ENCODE measurements at places on chromosomes 4 and X.

DNA sequence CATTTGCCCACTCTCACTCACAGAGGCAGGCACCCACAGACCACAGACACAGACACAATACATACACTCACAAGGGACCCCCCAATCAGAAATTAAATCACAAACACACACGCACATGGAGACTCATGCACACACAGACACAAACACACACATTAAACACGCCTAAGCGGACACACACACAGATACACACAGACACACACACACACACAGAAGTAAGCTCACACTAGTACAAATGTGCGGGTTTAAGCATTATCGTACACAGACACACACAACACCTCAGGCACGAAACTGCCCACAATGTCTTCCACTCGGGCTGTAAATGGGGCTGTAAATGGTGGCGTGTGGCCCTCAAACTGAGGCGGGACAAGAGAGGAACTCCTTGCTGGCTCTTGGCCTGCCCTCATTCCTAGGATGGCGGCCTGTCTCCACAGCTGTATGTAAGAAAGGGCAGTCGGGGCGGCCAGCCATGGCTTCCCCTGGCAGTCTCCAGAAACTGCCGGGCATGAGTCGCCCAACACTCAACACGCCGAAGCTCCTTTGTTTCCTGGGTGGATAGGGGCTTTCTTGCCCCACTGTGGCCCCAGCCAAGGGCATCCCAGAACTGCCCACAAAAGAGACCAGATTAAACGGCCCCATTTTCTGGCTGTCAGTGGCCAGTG lies 53.9 kb downstream of the NBDY start:
- DNase-seq: no peak

GRCh38 chr4:81135501-81135900 lies 79.5 kb downstream of the PRKG2 start:
- DNase-seq: no peak

DNA sequence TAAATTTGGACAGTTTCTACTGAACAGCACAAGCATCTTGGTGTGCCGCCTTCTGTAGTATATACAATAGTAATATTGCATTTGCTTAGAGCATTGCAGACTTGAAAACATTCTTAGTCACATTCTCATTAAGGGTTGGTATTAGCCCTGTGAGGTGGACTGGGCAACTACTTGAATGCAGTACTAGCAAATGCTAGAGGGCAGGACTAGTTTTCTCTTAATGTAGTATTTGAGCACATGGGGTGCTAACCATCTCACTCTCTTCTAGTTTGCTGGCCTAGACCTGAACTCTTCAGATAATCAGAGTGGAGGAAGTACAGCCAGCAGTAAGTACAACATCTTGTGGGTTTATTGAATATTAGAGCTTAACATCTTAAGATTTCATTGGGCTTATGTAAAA lies 3.2 kb downstream of the DDX3X start:
- DNase-seq: no peak

DNA sequence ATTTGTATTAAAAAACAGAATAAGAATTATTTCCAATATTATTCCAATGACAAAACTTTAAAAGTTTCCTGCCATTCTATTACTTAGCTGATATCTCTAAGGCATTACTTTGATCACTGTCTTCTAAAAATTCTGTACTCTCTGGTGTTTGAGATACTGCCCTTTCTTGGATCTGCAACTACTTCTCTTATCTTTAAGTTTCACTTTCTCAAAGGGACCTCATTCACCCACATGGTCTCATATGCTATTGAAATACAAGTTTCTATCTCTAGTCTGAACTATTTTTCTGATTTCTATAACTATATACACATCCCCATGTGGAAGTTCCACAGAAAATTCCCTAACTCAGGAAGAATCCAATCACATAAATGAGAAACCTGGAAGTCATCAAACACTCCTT lies 22.2 kb downstream of the TMPRSS11E start:
- no peak for DNase-seq

DNA sequence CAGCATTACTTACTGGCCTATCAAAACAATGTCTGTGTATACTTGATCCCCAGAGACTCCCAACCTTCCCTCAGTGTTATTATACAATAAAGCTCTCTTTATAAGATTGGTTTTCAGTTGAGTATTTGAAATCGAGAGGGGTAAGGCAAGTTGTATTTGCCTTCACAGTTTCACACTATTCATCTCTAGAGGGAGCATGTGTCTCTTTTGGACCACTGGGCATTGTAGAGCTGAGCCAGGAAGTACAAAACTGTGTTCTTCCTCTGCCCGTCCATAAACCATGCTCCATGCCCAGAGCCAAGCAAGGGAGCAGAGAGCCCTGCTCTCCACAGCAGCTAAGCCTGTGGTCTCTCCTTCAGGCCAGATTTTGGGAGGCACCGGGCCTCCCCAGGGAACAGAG lies 61.5 kb upstream of the HHIP start:
- no peak for DNase-seq

GRCh38 chr4:84814094-84814750 lies 152.3 kb downstream of the WDFY3 start:
- DNase-seq: no peak

GRCh38 chr4:99679204-99679603 lies 21.6 kb upstream of the C4orf54 start:
- DNase-seq: peak; percentile 30

DNA sequence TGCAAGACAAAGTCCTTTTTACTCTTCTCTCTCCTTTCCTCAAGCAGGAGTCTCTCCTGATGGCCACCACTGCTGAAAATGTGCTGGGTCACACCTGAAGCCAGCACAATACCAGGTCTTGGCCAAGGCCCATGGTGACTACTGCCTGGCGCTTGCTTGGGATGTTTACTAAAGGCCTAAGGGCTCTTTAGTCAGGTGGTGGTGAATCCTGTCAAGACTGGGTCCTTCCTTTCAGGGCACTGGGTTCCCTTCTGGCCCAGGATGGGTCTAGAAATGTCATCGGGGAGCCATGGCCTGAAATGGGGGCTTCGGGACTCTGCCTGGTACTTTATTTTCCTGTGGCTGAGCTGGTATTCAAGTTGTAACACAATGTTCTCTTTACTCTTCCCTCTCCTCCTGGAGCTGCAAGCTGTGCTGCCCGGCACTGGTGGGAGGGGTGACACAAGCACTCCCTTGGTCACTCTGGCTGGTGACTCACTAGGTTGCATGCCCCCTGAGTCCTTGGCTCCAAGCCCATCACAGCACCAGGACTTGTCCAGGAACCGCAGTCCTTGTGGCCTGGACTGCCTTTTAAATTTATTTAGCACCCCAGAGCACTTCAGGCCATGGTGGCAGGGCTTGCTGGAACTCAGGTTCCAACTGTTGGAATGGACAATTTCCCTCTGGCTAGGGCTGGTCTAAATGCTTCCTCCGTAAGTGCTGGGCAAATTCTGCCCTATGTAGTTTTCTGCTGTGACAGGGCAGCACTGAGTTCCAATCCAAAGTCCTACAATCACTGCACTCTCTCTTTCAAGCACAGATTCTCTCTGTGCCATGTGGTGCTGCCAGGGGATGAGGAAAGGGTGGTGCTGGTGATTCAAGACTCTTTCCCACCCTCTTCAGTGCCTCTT lies 11.3 kb downstream of the ARL13A start:
- DNase-seq: no peak

- DNase-seq: no peak
These were observed 70.9 kb upstream of the UGT2B7 start for GRCh38 chr4:69025191-69025998.

DNA sequence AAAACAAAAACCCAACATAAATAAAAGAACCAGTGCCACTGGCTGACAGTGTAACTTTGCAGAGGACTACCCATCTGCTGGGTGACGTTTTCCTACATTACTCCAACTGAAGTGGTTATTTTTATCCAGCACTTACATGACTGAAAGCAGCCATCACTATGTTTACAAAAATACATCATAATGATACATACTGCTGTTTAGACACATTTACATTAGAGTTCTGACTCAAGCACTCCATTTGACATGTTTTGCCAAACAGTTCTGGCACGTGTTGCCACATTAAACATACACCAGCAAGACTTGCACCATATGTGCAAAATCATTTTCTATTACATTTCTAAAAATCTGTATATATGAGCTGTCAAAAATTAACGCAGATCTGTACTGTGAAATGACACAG lies 39.6 kb downstream of the BEND4 start:
- DNase-seq: no peak

- DNase-seq: no peak
These were observed 47.7 kb downstream of the ARHGEF38 start for GRCh38 chr4:105599932-105600655.

DNA sequence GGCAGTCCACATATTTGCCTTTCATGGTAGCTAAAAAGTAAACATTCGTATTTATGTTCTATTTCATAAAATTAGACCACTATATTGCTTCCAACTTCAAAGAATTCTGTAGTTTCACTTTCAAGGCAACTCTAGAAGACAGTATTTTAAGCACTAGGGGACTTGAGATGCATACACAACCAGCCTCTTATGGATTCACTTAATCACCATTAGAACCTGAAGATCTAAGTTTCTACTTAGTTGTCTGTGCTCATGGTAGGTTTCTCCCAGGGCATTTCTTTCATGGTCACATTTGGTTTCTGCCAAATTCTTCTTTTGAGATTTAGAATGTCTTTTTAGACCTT lies 209.9 kb upstream of the HCCS start:
- no peak for DNase-seq

DNA sequence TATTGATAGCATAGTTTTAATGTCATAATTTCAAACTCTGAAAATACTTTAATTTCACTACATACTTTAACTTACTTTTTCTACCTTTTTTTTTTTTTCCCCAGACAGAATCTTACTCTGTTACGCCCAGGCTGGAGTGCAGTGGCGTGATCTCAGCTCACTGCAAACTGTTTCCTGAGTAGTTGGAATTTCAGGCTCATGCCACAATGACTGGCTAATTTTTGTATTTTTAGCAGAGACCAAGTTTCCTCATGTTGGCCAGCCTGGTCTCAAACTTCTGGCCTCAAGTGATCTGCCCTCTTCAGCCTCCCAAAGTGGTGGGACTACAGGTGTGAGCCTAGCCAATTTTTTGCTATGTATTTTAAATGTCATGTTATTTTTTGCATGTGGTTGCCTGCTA lies 741.6 kb downstream of the TRAM1L1 start:
- DNase-seq: no peak

DNA sequence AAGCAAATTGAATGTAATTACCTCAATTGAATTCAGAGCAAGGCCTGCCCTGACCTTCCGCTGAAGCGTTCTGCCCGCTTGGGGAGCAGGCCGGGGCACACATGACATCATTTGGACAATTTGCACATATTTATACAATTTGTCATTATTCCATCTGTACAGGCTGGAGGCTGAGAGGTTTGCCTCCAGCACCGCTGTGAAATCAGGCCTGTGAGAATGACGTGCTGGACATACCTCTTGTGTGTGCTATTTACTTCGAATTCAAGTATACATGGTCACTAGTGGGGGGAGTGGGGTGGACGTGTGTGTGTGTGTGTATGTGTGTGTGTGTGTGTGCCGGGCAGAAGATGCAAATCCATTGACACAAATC lies 285.6 kb downstream of the SHOX start:
- no peak for DNase-seq

DNA sequence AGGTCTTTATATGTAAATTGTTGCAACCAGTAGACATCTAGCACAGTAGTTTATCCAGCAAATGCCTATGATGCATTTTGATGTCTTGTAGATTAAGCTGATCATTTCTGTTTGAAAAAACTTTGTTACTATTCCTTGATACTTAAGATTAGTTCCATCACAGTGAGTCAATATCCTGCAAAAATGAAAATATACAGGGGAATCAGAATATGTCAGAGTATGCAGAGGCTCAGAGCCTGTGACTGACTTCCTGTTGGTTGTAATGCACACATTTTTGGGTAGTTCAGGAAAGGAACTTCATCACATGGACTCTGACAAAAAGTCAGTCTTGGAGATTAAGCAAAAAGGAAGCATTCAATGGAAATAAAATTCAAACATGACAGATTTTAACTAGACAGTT lies 815.5 kb downstream of the FAT4 start:
- DNase-seq: no peak

- no peak for DNase-seq
These were observed 382.9 kb upstream of the MAGEB18 start for GRCh38 chrX:25755194-25755593.

- DNase-seq: no peak
These were observed 537.3 kb upstream of the FTHL17 start for GRCh38 chrX:31609130-31609529.

DNA sequence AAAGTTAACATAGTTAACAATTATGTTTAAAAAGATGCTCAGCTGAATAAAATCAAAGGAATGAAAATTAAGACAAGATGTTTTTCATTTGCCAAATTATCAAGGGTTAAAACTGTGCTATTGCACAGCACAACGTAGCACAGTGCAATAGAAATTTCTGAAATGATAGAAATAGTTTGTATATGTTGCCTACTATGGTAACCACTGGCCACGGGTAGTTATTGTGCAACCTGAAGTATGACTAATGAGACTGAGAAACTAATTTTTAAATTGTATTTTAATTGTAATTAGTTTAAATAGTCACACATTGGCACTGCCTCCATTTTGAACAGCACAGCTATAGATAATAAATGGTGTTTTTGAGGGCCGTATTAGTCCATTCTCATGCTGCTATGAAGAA lies 343.1 kb upstream of the FAM241A start:
- no peak for DNase-seq

DNA sequence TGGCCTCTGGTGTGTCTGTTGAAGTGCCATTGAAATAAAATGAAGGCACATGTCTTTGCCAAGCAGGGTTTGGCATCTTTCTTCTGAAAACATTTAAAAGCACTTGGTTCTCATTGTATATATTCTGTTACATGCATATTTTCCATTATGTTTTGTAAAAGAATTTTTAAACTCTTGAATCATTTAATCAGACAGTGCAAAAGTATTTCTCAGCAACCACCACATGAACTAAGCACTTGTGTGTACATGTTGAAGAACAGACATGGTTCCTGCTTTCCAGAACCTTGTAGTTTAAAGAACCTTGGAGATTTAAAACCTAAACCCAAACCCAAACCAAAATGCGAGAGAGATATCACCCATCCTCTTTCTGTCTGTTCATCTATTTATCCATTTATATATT lies 220.3 kb upstream of the GIMD1 start:
- DNase-seq: no peak

DNA sequence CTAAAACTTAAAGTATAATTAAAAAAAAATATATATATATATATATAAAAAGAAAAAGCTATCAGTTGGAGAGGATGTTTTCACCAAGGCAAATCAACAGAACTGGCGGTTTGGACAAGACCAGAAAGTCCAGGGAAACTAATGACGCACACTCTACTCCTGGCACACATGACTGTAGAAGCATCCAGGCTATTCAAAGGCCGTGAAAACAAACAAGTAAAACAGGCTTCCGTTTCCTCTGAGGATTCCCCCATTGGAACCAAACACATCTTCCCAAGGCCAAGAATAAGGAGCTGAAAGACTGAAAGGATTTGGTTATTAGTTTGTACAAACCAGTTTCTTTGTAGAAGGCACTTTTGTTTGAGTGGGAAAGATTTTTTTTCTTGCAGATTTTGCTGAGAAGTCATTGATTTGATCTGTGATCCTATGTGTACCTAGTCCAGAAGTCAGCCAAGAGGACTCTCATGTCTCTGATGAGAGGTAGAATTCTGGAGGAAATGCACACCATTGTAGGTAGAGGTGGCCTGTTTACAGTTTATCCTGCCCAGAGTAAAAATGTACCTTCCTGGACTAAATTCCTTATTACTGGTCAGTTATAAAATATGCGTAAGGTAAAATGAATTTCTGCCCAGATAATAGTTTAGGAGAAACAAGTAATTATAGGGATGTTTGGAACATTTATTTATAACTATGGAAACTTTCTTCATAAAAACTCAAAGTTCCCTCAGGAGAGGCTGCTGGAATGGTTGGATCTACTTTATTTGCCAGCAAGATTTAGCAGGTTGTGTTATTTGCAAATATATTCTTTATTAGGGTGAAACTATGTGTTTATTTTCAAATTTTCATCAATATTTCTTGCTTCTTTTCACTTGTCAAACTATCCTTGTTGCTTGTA lies 66.5 kb downstream of the DMP1 start:
- DNase-seq: no peak

Data from NCI-H2081 treated with DMSO at 0.1 percent for 48 hours (cell line).